ENCODE measurements at places on chromosomes 3 and 15.

GRCh38 chr15:85800478-85801123, 5.9 kb upstream of the KLHL25 start:
- no peak for DNase-seq

- DNase-seq: no peak
These were observed 3.2 kb upstream of the BMF start for GRCh38 chr15:40111888-40112287.

DNA sequence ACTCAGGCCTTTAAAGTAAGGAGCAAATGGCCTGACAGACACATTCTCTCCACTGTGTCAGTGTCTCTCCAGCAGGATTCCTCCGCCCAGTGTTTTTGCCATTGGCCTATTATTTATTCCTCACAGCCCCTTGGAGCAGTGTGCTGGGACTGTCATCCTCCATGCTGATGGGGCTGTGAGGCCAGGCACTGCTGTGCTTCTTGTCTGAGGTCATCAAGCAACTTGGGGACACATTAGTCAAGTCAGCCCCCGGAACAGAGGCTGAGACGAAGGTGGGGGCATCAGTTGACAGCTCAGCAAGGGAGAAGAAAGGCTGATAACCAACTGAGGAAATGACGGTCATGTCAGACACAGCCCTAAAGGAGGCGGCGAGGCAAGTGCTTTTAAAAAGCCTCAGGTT, 67.4 kb downstream of the XXYLT1 start:
- DNase-seq: no peak

DNA sequence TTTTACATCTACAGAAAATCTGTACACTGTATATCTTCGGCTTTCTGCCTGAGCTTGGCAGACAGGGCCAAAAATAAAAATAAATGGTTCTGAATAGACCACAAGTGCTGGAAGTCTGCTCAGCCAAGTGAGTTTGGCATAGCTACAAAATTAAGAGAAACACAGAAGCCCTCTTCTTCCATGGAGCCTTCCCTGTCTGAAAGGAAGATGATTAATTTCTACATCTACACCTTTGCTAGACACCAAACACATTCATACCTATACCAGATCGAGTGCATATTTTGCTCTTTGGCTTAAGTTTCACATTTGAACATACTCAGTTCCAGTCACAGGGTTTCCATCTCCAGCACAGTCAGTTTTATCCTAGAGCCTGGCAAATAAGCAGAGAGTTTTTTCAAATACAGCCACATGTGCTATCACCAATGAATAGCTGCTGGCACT, 224.6 kb downstream of the GREM1 start:
- DNase-seq: no peak

DNA sequence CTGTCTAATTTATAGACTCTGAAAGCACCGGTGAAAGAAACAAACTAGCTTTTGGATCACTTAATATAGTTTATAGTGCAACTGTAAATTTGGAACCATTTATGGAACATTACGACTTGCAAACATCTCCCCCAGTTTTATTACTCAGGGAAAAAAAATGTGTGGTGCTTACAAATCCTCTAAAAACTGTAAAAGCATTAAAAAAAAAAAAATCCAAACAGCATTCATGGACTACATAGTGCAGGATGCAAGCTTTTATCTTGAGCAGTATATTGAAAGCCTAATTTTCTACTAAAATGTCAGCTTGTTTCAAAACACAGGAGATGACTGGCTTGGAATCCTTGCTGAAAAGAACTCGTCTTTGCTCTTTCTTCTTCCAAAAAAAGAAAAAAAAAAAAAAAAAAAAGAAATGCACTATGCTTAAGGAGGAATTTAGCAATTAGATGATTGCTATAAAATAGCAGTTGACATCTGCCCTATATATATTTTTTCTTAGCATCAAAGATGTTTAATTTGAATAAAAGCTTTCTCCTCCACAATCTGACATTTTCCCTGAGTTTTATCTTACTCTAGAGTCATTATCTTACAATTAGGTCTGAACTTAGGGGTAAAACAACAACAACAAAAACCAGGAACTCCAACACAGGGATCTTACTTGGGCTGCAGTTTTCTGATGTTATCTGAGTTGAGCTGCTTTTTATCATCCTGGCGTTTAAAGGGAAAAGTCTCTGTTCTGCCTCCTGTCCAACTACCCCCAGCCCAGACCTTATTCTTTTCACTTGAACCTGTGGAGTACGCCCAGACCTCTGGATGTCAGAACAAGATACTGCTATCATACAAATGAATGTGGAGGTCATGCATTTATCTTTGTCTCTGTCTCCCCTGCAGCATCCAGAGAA, 62.6 kb upstream of the PDZRN3 start:
- no peak for DNase-seq

GRCh38 chr3:126547721-126548120, 11.0 kb downstream of the C3orf22 start:
- DNase-seq: no peak

DNA sequence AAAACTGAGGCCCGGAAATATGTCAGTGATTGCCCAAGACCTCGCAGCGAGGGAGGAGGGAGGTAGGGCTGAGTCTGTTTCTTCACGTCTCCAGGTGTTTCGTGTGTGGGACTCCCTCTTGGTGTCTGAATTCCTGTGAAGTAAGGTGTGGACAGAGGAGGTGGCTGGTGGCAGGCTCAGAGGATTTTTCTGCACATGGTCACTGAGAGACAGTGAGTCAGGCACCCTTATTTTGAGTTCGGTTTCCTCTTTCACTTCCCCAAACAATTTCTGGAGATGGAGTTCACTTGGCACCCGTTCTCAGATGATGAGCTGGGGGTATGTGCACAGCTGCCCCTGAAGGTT, 46.3 kb upstream of the VPS8 start:
- DNase-seq: no peak

DNA sequence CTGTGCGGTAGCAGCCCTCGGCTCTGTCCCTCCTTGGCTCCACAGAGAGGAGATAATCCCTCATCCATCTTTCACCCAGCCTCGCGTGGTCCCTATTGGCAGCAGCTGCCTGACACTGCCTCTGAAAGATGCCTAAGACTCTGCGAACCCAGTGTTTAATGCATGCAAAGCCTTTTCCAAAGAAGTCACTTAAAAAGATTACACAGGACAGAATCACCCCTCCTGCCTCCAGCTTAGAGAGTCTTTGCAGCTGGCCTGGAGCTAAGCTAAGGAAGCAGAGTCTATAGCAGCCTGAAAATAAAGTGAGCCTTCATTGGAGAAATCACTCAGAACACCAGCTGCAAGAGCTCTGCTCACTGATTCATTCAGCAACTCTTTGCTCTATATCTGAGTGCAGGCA, 247.2 kb downstream of the SHQ1 start:
- no peak for DNase-seq

DNA sequence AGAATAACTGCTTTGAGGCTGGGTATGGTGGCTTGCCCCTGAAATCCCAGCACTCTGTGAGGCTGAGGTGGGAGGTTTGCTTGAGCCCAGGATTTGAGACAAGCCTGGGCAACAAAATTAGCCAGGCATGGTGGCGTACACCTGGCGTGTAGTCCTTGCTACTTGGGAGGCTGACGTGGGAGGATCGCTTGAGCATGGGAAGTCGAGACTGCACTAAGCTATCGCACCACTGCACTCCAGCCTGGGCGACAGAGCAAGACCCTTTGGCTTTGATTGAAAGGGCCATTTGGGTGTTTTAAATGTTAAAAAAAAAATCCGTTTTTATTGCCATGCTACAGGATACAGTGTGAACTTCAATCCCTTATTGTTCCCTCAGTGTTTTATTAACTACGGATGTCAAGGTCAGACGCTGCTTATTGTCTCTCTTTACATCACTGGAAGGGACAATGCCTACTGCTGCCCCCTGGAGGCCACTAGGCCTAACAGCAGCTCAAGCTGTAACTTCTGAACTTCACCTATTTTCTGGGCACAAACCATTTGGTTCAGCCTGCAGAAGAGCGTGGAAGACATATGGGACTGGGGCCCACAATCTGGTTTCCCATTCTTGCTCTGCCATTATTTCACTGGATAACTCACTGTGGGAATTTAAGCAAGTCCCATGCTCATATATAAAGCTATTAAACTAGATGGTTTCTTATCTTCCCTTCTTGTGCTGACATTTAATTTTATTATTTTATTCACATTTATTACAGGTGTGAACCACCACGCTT, 15.3 kb upstream of the IREB2 start:
- DNase-seq: no peak

GRCh38 chr3:38507120-38507519, 11.0 kb downstream of the EXOG start:
- DNase-seq: no peak

- no peak for DNase-seq
These were observed 29.5 kb downstream of the PRICKLE2 start for GRCh38 chr3:64195789-64196188.
